ENCODE measurements at places on chromosomes 5 and 9.

- no peak for DNase-seq
These were observed 24.7 kb upstream of the RXRA start for GRCh38 chr9:134301387-134302129.

DNA sequence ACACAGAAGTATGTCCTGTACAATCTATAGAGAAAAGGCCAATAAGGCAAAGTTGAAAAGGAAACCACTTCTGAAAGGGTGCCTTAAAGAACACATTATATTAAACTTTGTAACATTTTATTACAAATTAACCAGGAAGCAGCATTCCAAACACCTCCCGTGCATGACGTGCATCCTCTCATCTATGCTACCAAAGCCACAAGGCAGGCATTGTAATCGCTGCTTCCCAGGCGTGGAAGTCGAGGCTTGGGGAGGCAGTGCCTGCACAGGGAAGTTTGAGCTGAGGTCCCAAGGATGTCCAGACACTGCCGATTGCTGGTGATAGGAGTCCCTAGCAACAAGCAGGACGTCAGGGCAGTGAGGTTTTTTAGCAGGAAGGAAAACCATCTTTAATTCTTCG lies 44.3 kb upstream of the BARHL1 start:
- DNase-seq, result no peak

- no peak for DNase-seq
These were observed 349.6 kb downstream of the SLIT3 start for GRCh38 chr5:168951356-168951755.

- DNase-seq, result no peak
These were observed 42.1 kb upstream of the RARS1 start for GRCh38 chr5:168443950-168444700.

DNA sequence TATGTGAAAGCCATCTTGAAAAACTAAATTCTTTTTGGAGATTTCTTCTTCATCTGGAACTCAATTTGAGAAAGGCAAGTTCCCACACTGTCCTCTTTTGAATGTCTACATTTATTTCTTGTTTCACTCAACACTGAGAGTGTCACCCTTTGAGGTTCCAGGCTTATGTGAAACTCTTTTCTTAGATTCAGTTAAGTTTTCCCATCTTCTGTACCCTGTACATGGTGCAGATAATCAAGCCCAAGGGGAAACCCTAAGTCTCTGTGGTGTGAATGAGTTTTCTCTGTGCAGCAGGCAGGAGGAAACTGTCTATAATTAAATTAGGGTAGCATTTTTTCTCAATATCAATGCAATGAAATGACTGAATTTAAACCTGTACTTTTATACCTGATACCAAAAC lies 72.3 kb upstream of the PRLR start:
- DNase-seq, result no peak

DNA sequence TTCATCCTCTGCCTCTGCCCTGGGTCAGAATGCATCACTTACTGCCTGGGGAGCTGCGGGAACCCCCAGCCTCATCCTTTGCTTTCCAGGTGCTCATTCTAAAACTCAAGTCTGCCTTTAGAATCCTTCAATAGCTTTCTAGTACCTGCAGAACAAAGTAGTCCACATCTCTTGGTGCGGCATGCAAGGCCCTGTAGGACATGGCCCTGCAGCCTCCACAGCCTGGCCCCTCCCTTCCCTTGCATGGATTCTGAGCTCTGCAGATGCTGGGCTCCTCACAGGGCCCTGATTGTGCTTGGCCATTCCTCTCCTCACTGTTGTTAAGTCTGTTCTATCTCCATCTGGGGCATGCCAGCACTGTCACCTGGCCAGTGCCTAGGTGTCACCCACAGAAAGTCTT lies 141.6 kb downstream of the ADCY2 start:
- DNase-seq, result no peak
